ENCODE measurements at places on chromosomes 1 and 21. TPM values are rescaled to one million over a fixed set of nuclear protein-coding genes. Genes with fewer than 3 reads are reported as not detected.

The CIART gene
- total RNA-seq = 26.0 TPM

The ERI3 gene
- total RNA-seq = 53.4 TPM

The CHIA gene
- not detected for total RNA-seq

The CHD5 gene
- total RNA-seq = 7.5 TPM

The NUF2 gene
- total RNA-seq = not detected

The ACTA1 gene
- total RNA-seq = 0.42 TPM

The GPR25 gene
- not detected for total RNA-seq

The PTPN22 gene
- total RNA-seq = 0.29 TPM

The UCK2 gene
- 28.7 TPM for total RNA-seq

The AGT gene
- 12.2 TPM for total RNA-seq

The ACTL8 gene
- total RNA-seq = not detected

The KLF17 gene
- total RNA-seq = 0.42 TPM

The VANGL2 gene
- 5.2 TPM for total RNA-seq

The RAB13 gene
- 44.5 TPM for total RNA-seq

The HLX gene
- 8.7 TPM for total RNA-seq

The CLCA4 gene
- total RNA-seq = not detected

Measured in esophagus muscularis mucosa (tissue), 4 donors.